Thymus (tissue), 14 donors: ENCODE measurements at places on chromosomes 3 and 15. TPM values are rescaled to one million over a fixed set of nuclear protein-coding genes. Genes with fewer than 3 reads are reported as not detected.

The ONECUT1 gene
- not detected for total RNA-seq

- no peak for DNase-seq
These were observed 1.0 kb downstream of the PRKCD start for GRCh38 chr3:53161820-53162671.

GRCh38 chr15:83284559-83285283 is at the start of gene BNC1:
Gene BNC1, minus strand, starts transcription at chr15:83284664. Its CDS starts 36 bp downstream, at chr15:83284628.
- no peak for DNase-seq

The CFAP20DC gene
- 1.6 TPM for total RNA-seq

- no peak for DNase-seq
These were observed 45.2 kb downstream of the RBPMS2 start for GRCh38 chr15:64730151-64730550.

GRCh38 chr3:157226173-157226847 is 66.4 kb upstream of the CCNL1 start:
- no peak for DNase-seq

GRCh38 chr3:192331749-192332385 is 395.5 kb downstream of the FGF12 start:
- no peak for DNase-seq

GRCh38 chr15:79243723-79244122 is 38.8 kb upstream of the ANKRD34C start:
- no peak for DNase-seq

The CD86 gene
- 13.8 TPM for total RNA-seq

- DNase-seq, result no peak
These were observed 1.7 kb upstream of the LMLN start for GRCh38 chr3:197958346-197958745.

- no peak for DNase-seq
These were observed 23.1 kb downstream of the PPARG start for GRCh38 chr3:12312010-12312409.

The CHDH gene
- total RNA-seq, result 0.38 TPM

GRCh38 chr3:163832547-163832946 is 1245.7 kb downstream of the SI start:
- no peak for DNase-seq

DNA sequence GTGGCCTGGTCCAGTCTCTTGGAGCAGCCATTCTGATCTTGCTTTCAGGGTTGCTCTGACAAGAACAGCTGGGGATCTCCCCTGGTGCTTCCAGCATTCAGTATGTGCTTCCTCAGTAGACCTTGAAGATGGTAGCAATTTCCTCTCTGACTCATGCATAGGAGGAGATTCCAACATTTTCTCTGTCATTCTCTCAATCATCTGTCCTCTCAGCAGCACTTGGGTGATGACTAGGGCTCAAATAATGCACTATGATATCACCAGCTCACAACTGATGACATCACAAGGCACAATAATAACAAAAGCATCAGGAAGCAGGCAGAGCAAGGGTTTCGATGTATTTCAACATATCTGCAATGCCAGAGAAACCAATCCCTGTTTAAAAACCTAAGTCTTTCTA is 52.7 kb downstream of the NFKBIZ start:
- DNase-seq, result no peak
